Activated CD4-positive, CD25-positive, alpha-beta regulatory T cell (primary cell): ENCODE measurements at places on chromosomes 5 and 9.

DNA sequence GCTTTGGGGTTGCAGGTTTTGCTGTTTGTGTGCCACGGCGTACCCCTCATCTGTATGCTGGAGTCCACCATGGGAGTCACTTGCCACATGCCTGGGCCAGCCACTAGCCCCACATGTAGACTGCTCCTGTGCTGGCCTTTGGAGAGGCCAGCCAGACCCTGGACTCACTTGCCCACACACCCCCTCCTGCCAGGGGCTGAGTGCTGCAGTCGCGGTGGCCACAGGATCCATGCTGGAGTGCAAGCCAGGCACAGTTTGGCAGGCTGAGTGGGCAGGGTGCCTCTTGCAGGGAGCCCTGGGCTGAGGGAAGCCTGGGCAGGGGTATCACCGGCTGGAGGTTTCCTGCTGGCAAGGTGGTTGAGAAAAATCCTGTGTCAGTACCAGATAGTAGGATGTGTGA lies 25.6 kb upstream of the GCNT1 start:
- no peak for DNase-seq

- DNase-seq, result no peak
These were observed 754.7 kb downstream of the DTWD2 start for GRCh38 chr5:118233606-118234005.

GRCh38 chr9:2420543-2420942 lies 201.0 kb upstream of the VLDLR start:
- DNase-seq, result no peak

GRCh38 chr9:13113216-13113615 lies 166.3 kb downstream of the MPDZ start:
- DNase-seq, result no peak

- DNase-seq, result no peak
These were observed 25.9 kb downstream of the ERGIC1 start for GRCh38 chr5:172859966-172860365.

DNA sequence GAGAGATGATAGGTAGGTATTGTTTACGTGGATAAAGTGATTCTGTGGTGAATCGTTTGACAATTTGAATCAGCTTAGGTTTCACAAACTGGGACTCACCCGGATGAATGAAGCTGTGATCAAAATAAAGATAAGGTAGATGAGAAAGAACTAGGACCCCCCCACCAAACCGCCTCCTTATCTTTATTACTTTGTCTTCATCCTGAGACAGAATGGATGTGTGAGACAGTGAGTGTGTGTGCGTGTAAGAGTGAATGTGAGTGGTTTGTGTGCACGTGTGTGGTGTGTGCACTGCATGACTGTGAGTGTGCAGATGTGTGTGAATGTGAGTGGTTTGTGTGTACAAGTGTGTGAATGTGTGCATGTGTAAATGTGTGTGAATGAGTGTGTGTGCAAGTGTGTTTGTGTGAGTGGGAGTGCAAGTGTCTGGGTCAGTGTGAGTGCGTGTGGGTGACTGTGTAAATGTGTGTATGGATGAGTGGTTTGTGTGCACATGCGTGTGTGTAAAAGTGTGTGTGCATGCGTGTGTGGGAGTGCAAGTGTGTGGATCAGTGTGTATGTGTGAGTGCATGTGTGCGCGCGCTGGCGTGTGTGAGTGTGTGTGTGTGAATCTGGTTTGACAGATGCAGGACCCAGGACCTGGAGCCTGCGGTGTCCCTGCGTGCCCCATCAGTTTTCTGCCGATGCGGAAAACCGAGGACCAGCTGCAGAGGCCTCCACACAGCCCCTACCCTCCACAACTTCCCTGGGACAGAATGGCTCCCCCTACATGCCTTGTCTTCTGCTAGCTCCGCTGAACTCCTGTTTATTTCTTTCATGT lies 11.4 kb upstream of the ENG start:
- DNase-seq, result no peak
